ENCODE measurements at places on chromosomes 2 and 18.

DNA sequence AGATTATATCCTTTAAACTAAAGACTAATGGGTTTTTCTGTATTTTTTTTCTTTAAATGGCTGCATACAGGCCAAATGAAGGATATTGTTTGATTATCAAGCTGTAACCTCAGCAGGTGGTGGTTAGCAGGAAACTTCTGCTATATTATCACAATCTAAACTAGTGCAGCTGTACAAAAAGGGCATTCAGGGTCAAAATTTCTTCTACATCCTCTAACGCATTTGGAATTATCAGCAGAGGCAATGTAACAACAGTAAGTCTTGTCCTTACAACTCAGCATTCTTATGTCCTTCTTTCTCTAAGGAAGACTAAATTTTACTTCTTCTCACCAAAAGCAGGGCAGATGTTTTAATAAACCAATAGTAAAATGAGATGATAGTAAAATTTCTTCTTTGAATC lies 135.8 kb upstream of the FN1 start:
- no peak for DNase-seq

- DNase-seq: no peak
Observed at GRCh38 chr2:54569745-54570301, 113.7 kb downstream of the SPTBN1 start.

DNA sequence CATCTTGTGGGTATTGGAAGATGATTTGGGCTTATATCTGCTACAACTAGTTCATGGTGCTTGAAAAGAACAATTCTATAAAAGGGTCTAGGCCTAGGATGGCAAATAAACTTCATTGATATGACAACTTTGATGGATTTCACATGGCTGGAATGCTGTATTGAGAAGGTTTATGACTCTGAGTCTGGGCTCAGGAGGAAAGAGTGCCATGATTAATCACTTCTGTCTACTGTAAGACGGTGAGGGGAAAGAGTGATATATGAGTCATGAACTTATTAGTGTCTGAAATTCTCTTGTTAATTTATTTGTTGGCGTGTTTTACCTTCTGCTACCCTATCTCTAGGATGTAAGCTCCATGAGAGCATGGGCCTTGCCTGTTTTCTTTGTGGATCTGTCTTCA lies 17.0 kb upstream of the ADCYAP1 start:
- no peak for DNase-seq

GRCh38 chr2:211934811-211935210 lies 603.8 kb downstream of the ERBB4 start:
- DNase-seq: no peak

DNA sequence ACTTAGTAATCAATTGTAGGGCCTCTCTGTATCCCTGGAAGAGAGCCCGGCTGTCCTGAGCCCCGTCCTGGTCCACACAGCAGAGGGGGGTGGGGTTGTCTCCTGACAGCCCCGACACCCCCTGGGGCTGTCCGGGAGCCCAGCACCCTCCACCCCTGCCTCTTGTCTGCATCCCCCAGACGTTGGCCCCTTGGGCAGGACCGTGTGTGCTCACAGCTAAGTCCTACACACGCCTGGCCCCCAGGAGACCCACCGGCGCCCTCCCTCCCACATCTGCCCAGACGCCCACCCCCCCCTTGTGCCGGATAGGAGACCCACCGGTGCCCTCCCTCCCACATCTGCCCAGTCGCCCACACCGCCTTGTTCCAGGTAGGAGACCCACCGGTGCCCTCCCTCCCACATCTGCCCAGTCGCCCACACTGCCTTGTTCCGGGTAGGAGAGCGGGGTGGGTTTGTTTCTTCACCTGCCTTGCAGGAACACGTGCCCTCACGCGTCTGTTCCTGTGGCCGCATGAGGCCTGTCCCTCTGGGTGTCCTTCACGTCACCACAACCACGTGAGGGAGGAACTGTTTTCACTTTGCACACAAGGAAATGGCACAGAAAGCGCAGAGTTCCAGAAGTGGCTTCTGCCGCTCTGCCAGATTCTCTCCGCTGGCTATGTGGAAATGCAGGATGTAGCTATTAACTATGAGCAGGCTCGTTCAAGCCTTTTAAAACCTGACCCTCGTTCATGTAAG lies 61.1 kb upstream of the NFATC1 start:
- no peak for DNase-seq

GRCh38 chr2:72806280-72806945 lies 19.4 kb downstream of the EXOC6B start:
- DNase-seq: no peak

GRCh38 chr2:19176172-19176852 lies 182.1 kb downstream of the OSR1 start:
- DNase-seq: no peak

DNA sequence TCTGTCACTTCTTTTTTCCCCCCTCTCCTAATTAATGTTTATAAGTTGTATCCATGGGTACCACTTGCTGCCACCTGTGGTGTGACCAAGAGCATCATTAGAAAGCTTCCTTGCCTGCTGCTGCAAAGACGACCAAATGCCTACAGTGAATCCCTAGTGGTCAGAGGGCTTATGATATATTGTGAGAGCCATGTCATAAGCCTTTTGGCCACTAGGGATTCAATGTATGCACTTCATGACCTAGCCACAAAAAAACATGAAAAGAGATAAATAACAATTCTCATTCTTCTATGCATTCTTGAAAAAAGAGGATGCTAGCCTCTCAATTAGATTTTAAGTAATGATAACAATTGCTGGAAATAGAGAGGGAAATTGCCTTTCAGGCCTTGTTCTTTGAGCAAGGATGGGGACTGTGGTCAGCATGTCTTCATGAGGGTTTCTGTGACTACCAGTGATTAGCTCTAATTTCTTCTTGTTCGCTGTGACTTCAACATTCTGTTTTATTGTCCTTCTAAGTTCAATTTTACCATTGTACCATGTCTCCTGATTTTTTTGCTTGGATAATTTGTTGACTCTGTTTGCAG lies 435.3 kb downstream of the TGIF1 start:
- no peak for DNase-seq

DNA sequence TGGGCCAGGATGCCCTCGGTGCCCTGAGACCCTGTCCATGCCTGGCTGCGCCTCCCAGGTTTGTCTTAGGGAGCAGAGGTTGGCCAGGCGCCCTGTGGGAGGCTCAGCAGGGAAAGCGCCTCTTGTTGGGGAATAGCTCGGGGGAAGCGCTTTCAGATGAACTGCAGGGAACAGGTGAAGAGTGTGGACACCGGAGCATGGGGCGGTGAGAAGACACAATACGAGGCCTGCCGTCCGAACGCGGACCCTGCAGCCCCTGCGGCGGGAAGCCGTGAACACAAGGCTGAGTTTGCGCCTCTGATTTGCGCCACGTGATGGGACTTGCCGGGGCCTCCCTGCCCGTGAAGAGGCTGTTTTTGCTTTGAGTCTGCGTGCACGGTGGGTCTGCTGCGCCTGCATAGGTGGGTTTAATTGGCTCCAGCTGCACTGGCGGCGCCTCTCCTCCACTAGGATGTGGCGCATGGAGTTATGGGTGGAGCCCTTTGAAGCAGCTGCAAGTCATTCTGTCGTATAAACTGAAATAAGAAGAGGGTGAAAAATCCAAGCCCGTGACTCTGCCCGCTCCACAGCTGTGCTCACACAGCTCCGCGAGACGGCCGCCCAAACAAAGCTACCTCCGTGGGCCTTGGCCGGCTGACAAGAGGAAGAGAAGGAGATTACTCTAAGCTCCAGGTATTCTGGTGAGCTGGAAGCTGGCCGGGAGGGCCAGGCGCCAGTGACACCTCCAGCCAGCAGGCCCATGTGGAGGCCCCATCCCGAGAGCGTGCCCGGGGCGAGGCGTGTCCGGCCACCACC lies 103.5 kb upstream of the CTDP1 start:
- DNase-seq: no peak

DNA sequence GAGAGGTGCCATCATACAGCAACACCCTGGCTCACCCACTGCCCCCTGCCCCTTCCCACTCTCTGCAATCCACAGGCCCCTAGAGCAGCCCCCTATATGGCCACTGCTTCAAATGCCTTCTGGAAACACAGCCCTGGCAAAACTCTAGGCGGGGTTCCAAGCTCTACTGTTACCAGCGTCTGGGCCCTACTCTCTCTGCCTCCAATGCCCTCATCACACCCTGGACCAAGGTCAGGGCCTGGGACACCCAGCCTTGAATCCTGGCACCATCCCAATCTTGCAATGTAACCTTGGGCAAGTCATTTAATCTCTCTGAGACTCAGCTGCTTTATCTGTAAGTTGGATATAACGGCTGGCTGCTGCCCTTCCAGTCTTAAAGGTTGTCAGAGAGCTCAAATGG lies 39.2 kb upstream of the LOXHD1 start:
- no peak for DNase-seq

- DNase-seq: no peak
Observed at GRCh38 chr2:218722419-218722818, 11.8 kb downstream of the TTLL4 start.

GRCh38 chr2:120208381-120209353 lies 14.5 kb downstream of the TMEM185B start:
- DNase-seq: no peak

- DNase-seq: no peak
Observed at GRCh38 chr2:239721531-239721930, 303.6 kb downstream of the NDUFA10 start.

- no peak for DNase-seq
Observed at GRCh38 chr2:166563894-166564293, 69.8 kb upstream of the SCN7A start.

DNA sequence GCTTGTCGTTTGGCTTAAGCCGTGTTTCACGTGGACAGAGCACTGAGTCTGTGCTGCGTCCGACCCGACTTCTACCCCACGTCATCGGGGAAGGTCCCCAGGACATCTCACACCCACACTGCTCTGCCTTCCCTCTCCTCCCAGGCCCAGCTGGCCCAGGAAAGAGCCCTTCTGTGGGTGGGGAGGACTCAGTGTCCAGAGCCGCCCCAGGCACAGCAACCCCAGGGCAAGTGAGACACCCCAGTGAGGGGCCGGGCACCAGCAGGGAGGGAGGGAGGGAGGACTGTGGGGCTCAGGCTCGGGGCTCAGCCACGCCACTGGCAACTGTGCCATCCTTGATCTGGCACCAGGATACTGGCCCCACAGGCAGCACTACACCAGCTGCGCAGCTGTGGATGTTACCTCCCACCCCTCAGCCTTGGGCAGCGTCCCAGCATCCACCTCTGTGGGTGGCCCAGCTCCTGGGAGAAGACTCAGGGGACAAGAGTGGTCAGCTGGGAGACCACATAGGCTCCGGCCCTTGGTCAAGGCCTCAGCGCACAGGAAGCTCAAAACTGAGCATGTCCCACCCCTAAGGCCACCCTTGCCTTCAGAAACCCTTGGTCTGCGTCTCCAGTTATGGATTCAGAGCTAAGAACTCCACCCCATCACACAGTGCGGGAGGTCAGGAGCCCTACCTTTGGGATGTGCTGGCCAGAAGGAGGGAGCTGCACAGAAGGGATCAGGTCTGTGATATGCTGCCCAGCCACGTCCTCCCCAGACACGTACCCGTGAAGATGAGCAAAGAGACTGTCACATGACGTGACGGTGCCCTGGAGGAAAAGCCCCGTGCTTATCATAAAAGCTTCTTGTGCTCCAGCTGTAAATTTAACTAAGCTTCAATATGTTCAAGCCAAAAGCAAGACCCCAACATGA lies 11.7 kb downstream of the PASK start:
- DNase-seq: no peak

GRCh38 chr2:231780123-231780908 lies 766 bp downstream of the PDE6D start:
- no peak for DNase-seq

GRCh38 chr2:9844036-9844483 lies 786 bp downstream of the TAF1B start:
- no peak for DNase-seq

DNA sequence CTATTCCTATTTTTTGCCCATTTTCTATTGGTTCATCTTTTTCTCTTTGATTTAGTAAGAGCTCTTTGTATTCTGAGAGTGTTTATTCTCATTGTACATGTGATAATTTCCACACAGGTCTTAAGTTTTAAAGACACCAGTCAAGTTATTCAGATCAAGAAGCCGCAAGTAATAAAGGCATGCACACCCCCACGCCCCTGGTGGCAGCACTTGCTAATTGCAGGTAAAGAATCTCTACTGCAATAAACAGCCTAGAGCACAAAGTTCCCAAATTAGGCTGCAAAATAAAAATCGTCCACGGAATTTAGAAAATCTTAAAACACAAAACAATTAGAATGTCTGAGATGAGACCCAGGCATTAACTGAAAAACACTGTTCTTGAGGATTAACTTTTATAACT lies 45.2 kb downstream of the ST3GAL5 start:
- no peak for DNase-seq

GRCh38 chr18:57965246-57965645 lies 78.8 kb upstream of the NEDD4L start:
- no peak for DNase-seq

DNA sequence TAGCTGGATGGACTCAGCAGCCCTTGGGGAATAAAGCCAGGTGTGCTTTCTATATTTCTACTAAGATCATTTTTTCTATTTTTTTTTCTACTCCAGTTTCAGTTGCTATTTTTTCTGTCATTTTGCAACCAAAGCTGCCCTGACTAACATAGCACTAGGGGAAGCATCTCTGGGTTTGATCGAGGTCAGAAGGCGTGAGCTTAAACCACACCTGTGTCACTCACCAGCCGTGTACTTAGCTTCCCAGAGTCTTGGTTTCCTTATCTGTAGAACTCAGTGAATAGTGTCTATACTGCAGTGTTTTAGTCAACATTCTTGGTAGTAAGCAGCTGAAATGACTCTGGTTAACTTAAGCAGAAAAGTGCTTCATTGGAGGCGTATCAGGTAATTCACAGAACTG lies 489.6 kb upstream of the SPRED2 start:
- DNase-seq: no peak

DNA sequence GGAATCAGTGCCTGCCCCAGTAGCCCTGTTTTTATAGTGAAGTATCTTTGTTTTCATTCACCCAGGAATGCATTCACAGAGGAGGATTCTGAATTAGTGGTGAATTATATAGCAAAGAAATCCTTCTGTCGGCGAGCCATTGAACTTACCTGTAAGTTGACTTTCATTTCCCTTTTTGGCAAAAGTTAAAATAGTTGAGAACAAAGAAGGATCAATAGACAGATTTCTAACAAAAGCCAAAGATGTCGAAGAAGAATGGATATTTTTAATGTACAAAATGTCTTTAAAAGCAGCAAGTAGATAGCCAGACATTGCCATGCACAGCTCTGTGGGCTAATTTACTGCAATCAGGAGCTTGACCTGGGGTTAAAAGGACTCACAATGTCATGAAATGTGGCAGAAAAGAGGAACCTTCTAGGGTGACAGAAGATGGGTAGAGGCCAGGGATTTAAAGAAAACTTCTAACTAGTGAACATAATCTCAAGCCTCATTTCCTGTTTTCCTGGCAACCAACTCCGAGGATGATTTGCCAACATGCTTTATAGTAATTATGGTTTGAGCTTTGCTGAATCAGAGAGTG lies 53.8 kb upstream of the TMEM87B start:
- no peak for DNase-seq

Data from C1 segment of cervical spinal cord (tissue), 14 donors.